ENCODE measurements at places on chromosomes 7 and 10.

GRCh38 chr7:27918503-27918902 lies 178.5 kb downstream of the TAX1BP1 start:
- DNase-seq: no peak

GRCh38 chr10:112735041-112735695 lies 214.9 kb upstream of the TCF7L2 start:
- DNase-seq: no peak

DNA sequence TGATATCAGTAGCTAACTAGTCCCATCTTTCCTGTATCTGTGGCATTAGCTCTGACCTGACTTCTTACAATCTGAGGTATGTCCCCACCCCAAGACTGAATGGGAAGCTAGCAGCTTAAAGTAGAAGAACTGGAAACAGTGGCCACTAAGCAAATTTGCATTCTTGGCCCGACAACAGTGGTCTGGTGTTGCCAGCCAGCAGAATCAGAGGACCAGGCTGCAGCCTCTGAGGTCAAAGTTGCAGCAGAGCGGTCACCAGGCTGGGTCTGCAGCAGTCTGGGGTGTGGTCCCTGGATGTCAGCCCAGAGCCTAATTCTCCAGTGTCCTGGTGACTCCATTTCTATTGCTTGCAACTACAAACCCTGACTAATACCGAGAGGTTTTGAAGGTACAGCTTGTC lies 26.3 kb downstream of the FAM107B start:
- no peak for DNase-seq

GRCh38 chr10:1189166-1190051 lies 133.2 kb downstream of the WDR37 start:
- no peak for DNase-seq

- DNase-seq: no peak
These were observed 5.2 kb downstream of the DUSP5 start for GRCh38 chr10:110502851-110503301.

DNA sequence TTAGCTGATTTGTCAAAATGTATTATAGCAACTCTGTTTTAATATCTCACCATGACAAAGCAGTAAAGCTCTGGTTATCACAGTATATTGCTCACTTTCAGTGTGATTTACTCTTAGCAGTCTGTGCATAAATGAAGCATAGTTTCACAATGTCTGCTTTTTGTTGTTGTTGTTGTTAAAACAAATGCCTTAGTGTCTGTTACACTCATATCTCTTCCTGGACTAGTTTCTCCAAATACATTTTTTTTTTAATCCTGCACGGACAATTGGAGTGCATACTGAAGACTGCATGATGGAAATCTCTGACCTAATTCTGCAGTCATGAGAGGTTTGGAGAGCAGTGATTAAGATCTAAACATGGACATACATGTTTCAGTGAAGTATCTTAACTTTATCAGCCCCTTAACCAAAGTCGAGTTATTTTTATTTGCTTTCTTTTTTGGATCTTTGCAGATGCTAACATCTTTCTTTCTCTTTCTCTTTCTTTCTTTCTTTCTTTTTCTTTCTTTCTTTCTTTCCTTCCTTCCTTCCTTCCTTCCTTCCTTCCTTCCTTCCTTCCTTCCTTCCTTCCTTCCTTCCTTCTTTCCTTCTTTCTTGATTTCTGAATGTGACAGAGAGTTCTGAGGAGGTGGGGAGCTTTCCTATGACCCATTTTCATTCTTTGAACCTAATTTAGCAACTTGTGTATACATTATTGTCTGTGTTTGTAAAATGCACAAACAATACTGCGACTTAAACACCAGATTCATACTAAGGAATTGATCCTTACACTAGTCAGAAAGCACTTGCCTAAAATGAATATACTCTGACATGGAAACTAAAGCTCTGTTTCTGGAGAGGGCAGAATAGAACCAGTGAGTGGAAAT lies 161.5 kb upstream of the AGR3 start:
- DNase-seq: no peak

DNA sequence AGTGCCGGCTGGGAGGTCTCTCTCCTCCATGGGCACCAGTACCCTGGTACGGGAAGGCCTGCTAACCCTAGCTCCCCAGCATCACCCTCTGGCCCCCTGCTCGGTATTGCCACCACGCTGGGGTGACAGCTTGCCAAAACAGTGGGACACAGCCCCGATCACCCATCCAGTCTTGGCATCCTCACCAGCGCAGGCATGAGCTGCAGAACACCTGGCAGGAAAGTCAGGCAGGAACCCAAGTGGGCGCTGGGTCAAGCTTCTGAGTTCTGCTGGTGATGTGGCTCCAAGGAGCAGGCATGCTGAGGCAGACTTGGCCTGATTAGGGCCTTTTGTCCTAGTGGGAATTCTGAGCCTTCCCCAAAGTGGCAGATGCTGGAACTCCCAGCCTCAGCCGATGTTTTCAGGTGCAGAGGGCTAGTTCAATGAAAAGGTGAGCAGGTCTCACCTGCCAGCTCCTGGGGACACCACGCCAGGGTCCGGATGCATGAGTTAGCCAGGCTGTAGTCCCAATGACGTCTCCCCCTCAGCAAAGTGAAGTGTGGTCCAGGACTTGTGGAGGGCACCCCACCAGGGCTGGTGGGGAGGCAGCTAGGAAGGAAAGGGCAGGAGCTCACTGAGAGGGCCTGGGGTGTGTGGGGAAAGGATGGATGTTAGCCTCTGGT lies 8.5 kb upstream of the ZNF22 start:
- no peak for DNase-seq

GRCh38 chr10:34775044-34775637 lies 40.0 kb downstream of the PARD3 start:
- DNase-seq: no peak

DNA sequence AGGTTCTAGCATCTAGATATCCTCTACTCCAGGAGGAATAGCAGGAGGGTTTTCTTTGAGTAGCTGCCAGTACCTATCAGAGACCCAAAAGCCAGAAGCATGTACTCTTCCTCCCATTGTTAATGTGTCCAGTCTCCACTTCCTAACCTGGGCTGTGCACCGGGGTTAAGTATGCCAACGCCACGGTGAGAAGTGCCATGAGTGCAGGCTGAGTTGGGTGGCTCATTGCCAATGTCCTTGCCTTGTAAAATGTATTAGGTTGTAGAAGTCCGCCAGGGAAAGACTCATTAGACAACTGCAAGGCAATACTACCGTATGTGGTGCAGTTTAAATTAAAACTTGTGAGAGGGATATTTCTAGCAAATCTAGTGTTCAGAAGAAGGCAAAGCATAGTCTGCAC lies 55.0 kb upstream of the PRR15 start:
- DNase-seq: no peak

DNA sequence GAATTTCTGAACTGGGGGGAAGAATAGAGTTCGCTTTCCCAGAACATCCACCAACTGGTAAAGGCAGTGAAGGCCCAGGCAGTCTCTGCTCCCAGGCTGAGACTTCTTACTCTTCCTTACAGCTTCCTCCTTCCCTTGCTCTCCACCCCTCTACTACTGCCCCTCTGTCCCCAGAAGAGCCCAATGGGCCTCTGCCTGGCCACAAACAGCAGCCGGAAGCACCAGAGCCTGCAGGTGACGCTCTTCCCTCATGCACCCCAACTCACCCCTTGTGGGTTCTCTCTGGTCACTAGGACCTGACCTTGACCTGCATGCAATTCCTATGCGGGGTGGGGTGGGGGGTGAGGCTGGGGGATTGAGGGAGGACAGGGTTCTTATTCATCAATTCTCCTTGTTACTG lies 16.5 kb downstream of the FAM131B start:
- no peak for DNase-seq

DNA sequence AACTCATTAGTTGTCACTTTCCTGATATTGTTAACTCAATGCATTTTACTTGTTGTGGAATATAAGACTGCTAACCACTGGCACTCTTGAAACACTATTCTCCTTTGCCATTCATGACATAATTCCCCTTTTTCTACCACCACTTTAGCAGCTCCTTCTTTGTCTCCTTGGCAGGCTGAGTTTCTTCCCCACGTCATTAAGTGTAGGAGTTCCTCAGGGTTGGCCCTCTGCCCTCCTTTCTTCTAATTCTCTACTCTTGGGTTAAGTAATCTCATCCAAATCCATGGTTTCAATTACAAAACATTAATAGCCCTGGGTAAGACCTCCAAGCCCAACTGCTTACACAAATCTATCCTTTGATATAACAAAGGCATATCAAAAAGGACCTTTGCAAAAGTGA lies 175.1 kb downstream of the HGF start:
- no peak for DNase-seq

DNA sequence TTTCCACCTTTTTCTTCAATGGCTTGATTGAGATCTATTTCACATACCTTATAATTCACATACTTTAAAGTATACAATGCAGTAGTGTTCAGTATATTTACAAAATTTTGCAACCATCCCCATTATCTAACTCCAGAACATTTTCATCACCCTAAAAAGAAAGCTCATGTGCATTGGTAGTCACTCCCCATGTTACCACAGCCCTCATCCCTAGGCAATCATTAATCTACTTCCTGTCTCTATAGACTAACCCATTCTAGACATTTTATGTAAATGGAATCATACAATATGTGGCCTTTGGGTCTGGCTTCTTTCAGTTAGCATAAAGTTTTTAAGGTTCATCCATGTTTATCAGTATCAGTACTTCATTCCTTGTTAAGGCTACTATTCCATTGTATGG lies 214.2 kb downstream of the WDR11 start:
- no peak for DNase-seq

GRCh38 chr10:78413076-78414055 lies 379.7 kb downstream of the RPS24 start:
- DNase-seq: no peak

Measured in activated CD4-positive, alpha-beta T cell treated with anti-CD3 and anti-CD28 coated beads for 4 hours (primary cell).